ENCODE measurements at places on chromosomes 5 and 9. TPM values are rescaled to one million over a fixed set of nuclear protein-coding genes. Genes with fewer than 3 reads are reported as not detected.

GRCh38 chr5:134136221-134136631, 21.7 kb downstream of the TCF7 start:
- DNase-seq: peak; percentile 3

Gene EPB41L4B
- total RNA-seq: 0.11 TPM

DNA sequence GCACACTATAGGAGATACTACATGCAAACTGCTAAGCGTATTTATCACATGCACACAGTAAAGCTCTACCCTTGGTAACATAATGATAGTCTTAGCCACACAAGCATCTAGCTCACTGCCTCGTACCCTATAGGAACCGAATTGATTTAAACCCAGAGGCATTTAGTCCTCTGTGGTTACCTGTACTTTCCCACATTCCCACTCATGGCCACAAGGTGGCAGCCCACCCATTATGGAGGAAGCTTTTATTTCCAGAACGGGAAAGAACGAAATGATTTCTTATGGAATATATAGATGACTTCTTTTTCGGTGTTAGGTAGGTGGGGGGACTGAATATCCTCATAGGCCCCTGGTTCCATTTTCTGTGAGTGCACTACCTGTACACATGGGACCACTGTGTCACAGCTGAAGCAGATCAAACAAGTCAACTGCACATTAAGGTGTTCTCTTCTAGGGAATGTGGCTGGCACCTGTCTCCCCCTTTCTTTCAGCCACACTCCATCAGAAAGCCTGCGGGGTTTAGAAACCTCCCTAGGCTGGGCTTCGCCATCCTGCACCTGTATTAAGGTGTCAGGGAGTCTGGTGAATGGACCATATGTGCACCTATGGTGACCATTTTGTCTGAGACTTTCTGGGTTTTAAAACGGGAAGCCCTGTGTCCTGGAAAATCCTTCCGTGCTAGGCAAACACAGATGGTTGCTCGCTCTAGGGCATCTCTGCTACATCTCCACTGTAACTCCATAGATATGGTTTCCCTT, 313.2 kb downstream of the SLIT3 start:
- peak; percentile 21 for DNase-seq

DNA sequence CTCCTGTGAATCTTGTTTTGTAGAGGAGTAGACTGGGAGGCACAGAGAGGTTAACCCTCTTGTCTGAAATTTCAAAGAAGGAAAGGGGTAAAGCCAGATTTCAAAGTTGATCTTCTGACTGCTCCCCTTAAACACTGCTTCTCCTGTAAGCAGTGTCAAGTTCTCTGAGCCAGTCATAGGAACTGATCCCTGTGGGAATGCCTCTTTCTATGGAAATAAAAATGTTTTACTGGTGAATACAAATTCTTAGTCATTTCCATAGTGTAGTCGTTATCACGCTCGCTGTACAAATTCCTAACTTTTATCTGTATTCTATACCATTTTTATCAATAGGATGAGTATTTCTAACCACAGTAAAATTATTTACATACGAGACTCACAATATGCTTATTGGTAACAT, 66.3 kb upstream of the PRRC1 start:
- no peak for DNase-seq

- DNase-seq: no peak
Measured at GRCh38 chr5:179231309-179231708, 114.0 kb downstream of the ADAMTS2 start.

DNA sequence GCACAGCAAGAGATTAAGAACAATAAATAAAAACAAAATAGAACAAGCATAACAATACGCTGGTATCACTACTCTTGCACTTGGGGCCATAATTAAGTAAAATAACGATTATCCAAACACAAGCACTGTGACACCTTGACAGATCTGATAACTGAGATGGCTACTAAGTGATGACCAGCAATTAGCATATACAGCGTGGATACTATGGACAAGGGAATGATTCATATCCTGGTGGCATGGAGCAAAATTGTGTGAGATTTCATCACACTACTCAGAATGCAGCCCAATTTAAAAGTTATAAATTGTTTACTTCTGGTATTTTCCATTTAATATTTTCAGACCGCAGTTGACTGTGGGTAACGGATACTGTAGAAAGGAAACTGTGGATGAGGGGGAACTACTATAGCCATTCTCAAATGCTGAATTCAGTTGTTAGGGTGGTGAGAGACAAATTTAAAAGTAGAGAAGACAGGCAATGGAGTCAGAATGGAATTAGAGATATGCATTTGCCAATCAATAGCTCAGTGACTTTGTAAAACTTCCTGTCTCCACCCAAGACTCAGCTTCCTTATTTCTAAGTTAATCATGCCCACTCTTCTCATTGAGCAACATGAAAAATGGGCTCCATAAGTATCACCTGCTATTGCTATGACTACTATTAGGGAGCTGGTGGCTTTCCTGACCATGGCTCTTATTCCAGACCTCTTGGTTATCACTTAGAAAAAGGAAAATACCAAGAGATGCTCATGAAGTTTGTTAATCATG, 300.8 kb downstream of the TRIM32 start:
- no peak for DNase-seq
